ENCODE measurements at places on chromosomes 13 and 19.

DNA sequence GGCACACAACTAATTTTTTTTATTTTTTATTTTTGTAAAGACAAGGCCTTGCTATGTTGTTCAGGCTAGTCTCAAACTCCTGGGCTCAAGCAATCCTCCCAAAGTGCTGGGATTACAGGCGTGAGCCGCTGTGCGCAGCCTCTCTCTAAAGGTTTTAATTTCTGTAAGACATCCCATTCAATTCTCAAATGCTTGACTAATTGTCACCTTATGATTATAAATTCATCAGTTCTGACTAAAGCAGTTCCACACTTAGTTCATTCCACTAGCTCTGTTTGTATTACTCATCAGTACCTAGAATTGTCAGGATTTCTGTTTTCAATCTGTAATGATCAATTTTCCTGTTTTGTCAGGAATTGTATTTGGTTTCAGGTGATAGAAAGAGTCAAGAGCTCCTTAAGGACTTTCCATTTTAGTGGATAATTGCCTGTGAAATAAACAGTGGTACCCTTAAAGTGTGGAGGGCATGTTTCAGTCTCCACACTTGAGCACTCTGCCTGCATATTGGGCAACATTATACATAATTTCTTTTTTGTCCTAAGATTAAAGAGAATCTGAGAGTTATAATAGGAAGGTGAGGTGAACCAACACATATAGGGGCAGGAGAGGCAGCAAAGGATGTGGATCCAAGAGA lies 27.6 kb downstream of the GPALPP1 start:
- no peak for DNase-seq

GRCh38 chr13:112143046-112143752 lies 76.2 kb downstream of the SOX1 start:
- DNase-seq: no peak

DNA sequence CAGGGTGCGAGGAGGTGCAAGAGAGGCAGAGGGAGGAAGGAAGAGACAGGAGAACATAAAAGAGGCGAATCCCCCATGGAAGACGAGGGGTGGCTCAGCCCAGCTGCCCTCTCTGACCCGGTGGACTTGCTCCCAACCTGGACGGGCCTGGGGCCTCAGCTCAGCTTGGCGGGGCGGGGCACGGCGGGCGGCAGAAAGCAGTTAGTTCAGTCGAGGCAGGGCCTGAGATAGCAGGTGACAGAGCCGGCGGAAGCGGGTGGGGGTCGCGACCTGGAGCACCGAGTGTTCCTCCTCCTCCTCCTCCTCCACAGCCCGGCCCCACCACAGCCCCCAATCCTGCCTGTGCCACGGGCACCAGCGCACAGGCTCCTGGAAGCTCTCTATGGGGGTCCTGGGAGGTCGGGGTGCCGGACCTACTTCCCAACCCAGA lies 7.0 kb upstream of the CACTIN start:
- DNase-seq: no peak

GRCh38 chr19:18790566-18791314 lies at the start of gene COMP:
TSS of gene COMP (minus strand) at chr19:18791305. CDS start at chr19:18791269, 36 bp downstream.
- DNase-seq: no peak

GRCh38 chr19:51143486-51143885 lies 1.4 kb downstream of the SIGLEC7 start:
- no peak for DNase-seq

DNA sequence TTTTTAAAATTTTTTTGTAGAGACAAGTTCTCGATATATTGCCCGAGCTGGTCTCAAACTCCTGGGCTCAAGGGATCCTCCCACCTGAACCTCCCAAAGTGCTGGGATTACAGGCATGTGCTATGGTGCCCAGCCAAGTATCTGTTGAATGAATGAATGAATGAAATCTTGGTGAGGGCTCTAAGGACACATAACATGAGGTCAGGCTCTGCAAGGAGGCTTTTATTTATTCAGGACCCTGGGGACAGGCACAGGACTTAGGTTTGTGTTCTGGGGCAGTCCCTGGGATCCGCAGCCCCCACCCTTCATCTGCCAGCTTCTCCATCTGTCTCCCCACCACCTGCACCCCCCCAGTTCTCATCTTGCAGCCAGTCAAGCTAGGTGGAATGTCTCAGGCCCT lies 4.6 kb downstream of the PTGIR start:
- DNase-seq: no peak

- peak; percentile 89 for DNase-seq
Observed at GRCh38 chr19:46355234-46356148, 8.6 kb downstream of the PPP5C start.

GRCh38 chr19:43562698-43563241 lies 12.6 kb downstream of the XRCC1 start:
- DNase-seq: peak; percentile 55

DNA sequence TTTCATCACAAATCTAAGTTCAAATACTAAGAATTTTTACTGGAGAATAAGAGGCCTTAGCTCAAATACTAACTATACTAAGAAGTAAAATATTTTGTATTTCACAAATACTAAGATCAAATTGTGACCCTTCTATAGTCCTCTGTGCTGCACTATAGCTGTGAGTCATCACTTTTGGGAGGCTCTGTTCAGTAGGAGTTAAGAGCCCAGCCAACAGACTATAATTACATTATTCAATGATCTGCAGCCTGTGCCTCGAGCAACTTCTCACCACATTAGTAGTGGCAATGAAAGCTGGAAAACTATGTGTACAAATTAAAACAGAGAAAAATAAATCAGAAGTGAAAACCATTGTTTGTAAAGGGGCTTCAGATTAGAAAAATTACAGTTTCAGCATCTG lies 147.3 kb upstream of the GPC6 start:
- no peak for DNase-seq

DNA sequence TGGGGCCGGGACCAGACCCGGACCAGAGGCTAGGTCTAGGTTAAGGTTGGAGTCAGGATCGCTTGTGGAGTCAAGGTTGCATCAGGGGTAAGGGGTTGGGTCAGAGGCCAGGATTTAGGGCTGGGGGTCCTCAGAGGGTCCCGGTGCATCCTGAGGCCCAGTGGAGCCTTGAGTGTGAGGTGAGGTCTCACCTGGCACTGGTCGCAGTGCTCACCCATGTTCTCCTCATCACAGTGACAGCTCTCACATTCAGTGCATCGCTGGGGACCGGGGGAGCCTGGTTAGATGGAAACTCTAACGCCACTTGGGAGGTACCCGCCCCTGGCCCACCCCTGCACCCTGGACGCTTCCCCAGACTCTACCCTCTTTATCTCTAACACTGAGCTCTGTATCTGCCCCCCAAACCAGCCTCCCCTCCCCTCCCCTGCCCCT lies 3.1 kb downstream of the HRC start:
- DNase-seq: no peak

GRCh38 chr19:327291-328024 lies 17.1 kb downstream of the MIER2 start:
- no peak for DNase-seq

- DNase-seq: no peak
Observed at GRCh38 chr13:51311231-51311630, 28.3 kb upstream of the SERPINE3 start.

DNA sequence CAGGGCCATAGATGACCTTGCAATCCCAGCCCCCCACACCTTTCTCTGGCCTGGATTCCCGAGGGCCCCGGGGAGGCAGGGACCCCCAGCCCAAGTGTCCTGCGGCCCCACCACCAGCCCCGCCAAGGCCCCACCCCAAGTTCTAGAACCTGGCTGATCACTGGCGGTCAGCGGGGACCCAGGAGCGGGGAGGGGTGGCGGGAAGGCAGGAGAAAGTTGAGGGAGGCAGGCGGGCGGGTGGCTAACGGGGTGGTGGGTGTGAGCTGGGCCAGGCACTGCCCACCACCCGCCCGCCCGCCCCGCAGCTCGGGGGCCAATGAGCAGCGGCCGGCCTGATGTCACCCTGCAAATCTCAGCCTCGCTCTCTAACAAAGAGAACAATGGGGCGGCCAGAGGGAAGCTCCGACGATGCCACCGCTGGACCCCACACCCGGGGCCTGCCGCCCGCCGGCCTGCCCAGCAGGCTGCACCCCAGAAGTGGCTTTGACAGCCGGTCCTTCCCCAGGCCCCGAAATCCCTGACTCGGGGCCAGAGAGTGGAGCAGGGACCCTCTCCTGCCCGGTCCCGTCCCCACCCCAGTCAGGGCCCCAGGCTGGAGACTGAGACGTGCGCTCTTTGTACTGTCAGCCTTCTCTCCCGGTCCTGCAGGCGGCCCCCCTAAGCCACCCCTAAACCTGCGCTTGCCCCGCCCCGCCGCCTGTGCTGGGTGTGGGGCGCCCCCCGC lies 1.6 kb downstream of the MEX3D start:
- DNase-seq: no peak

GRCh38 chr13:27171244-27171826 lies at the start of gene USP12:
TSS of gene USP12 (minus strand) at chr13:27171811. CDS start at chr13:27171639, 172 bp downstream.
- peak; percentile 57 for DNase-seq

- no peak for DNase-seq
Observed at GRCh38 chr19:19461671-19462622, 53.4 kb downstream of the TSSK6 start.

DNA sequence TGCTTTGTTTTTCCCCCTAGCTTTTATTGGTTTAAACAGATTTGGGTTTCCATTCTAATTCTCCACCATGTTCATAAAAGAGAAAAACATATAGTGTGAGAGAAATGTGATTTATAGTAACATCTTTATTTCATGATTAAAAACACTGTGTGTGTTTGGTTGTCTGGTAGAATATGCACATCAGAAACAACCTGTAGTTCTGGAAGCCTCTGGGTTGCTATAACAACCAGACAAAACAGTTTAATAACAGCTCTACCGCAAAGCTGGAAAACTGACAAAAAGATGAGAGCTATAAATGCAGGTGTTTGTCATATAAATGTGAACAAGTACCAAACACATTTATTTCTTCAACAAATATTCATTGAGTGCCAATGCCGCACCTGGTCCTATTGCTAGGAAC lies 9.8 kb downstream of the KBTBD6 start:
- DNase-seq: no peak

- peak; percentile 67 for DNase-seq
Observed at GRCh38 chr19:4172861-4173473, 9.4 kb downstream of the SIRT6 start.

GRCh38 chr13:23574421-23575145 lies 4.4 kb downstream of the TNFRSF19 start:
- no peak for DNase-seq

DNA sequence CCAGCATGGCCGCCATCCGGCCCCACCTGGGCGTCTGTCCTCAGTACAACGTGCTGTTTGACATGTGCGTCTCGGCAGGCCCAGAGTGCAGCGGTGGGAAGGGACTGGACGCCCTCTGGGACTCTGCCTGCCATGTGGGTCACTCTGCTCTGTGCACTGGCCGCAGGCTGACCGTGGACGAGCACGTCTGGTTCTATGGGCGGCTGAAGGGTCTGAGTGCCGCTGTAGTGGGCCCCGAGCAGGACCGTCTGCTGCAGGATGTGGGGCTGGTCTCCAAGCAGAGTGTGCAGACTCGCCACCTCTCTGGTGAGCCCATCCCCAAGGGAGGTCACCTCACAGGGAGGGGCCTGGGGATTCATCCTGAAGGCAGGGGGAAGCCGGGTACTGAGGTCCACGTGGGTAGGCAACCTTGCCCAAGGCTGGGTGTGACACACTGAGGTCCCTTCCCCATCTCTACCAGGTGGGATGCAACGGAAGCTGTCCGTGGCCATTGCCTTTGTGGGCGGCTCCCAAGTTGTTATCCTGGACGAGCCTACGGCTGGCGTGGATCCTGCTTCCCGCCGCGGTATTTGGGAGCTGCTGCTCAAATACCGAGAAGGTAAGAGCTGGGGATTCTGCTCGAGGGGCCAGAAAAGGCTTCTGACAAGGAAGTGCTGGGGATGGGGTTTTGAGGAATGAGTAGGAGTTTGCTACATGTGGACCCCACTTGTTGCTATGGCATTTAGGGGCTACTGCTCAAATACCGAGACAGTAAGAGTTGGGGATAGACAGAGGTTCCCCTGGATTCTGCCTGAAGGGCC lies 11.3 kb downstream of the ABCA7 start:
- DNase-seq: no peak

DNA sequence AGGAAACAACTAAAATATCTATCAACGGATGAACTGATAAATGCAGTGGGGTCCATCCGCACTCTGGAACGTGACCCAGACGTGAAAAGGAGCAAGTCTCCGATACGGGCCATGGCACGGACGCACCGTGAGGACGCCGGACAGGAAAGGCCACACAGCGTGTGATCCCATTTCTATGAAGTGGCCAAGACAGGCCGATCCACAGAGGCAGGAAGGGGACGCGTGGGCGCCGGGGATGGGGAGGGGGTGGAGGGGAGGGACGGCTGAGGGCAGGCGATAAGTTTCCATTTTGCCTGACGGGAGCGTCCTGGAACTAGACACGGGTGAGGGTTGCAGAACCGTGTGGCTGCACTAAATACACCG lies 13.8 kb downstream of the SHC2 start:
- DNase-seq: no peak

DNA sequence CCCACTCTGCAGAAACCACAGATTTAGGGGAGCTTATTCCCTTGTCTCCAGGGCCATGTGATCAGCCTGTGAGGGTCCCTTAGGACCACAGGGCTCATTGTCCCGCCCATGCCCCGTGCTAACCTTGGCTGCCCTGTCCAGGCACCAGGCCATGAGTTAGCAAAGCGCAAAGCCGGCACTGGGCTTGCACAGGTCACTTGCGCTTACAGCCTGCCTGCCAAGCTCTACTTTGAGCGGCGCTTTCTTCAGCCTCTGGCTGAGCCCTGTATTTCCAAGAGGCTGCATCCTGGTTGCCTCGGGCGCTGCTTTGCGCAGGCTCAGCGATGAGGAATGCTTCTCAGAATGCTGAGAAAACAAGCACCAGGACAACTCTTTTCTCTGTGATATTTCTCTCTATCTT lies 188.0 kb downstream of the TDRD3 start:
- no peak for DNase-seq

GRCh38 chr13:110454227-110454859 lies 107.2 kb downstream of the RAB20 start:
- DNase-seq: no peak

GRCh38 chr19:7865262-7865911 lies 8.8 kb downstream of the PRR36 start:
- no peak for DNase-seq

DNA sequence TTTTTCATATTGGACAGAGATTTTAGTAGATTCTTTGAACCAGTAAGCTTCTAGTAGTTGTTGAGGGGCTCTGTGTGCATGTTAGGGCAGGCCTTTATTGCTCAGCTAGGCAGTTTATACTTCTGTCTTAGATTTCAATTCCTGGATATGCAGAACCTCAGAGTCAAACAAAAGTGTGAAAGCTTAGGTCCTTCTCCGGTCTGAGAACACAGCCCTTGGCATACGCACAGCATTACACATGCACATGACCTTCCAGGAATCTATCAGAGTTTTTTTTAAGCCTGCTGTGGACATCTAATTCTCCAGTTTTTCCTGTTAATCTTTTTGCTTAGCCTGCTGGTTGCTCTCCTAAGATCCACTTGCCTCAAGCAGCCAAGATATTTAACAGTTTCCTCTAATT lies 77.9 kb upstream of the KL start:
- DNase-seq: no peak

GRCh38 chr13:35388441-35389355 lies 87.8 kb downstream of the MAB21L1 start:
- no peak for DNase-seq

GRCh38 chr19:55690109-55690768 lies 15.2 kb downstream of the EPN1 start:
- DNase-seq: no peak

- no peak for DNase-seq
Observed at GRCh38 chr13:69980799-69981198, 126.8 kb upstream of the ATXN8OS start.
